ENCODE measurements at places on chromosomes 12 and 14.

GRCh38 chr12:68602720-68603119, 8.0 kb upstream of the RAP1B start:
- no peak for DNase-seq

GRCh38 chr14:93042968-93043940, 72.5 kb downstream of the ITPK1 start:
- peak; percentile 63 for DNase-seq

GRCh38 chr14:52901357-52901980, 49.4 kb downstream of the FERMT2 start:
- DNase-seq = no peak

GRCh38 chr14:100530270-100531072, 56.7 kb downstream of the BEGAIN start:
- DNase-seq = no peak

GRCh38 chr12:61860451-61860850, 399.8 kb upstream of the USP15 start:
- DNase-seq = no peak

DNA sequence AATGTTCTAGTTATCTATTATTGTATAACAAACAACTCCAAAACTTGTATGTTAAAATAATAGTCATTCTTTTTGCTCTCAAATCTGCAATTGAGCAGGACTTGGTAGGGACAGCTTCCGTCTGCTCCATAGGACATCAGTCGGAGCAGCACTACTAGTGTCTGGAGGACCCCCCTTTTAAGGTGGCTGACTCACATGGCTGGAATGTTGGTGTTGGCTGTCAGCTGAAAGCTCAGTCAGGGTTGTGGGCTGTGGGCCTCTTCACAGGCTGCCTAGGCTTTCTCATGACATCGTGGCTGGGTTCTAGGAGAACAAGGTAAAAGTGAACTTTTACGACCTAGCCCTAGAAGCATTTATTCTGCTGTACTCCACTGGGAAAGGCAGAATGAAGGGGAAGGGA, 160.6 kb downstream of the ANO4 start:
- peak; percentile 79 for DNase-seq

DNA sequence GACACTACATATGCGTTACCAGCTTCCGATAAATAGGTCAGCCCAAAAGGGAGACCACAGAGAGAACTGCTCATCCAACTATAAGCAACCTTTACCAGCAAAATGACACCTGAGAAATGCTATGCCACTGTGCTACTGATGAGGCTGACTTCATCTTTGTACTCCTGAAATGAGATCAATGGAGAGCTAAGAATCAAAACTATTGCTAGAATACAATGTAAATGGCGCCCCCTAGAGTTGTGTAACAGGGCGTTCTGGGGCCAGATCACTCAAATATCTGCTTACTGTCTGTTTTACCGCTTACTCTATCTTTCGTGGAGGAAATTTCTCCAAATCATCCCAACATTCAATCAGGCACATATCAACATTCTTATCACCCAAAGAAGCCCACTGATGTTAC, 4.6 kb downstream of the ZNF384 start:
- DNase-seq = peak; percentile 16

DNA sequence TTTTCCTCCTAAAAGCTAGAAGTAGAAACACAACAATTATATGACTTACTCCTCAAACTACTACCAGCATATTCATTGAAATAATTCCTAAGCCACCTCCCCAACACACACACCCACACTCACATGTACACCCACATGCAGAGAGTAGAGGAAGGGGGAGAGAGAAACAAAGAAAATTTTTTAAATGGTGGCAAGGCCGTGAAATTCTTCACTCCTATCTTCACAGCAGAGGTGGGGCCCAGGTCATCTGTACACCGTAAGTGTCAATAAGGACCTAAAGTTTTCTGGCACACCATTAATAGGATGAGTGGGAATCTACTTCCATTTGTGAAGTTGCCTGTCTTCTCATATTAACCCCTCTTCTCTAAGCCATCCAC, 73.9 kb upstream of the EGLN3 start:
- DNase-seq = no peak

GRCh38 chr14:50666772-50667683, 1.1 kb downstream of the SAV1 start:
- peak; percentile 73 for DNase-seq

- no peak for DNase-seq
Measured at GRCh38 chr12:101966496-101966895, 89.1 kb downstream of the DRAM1 start.

- no peak for DNase-seq
Measured at GRCh38 chr12:32821293-32821692, 65.6 kb upstream of the YARS2 start.

- peak; percentile 66 for DNase-seq
Measured at GRCh38 chr14:51859131-51859530, 1.3 kb upstream of the GNG2 start.

DNA sequence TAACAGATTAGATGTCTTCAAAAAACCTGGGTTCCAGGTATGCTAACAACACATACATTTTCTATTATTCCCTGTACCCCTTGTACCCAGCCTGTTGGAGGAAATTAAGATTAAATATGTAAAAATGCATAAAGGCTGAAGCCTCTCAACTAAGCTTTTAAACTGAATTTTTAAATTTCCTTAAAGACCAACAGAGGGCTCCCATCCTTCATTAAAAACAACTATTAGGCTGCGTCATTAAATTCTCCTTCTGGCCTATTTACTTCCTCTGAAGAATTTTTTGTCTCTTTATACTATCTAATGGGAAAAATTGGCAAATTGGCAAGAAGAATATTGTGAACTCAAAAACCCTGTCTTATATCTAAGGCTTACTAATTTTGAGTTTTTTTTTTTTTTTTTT, 21.8 kb downstream of the SENP1 start:
- DNase-seq = peak; percentile 13

DNA sequence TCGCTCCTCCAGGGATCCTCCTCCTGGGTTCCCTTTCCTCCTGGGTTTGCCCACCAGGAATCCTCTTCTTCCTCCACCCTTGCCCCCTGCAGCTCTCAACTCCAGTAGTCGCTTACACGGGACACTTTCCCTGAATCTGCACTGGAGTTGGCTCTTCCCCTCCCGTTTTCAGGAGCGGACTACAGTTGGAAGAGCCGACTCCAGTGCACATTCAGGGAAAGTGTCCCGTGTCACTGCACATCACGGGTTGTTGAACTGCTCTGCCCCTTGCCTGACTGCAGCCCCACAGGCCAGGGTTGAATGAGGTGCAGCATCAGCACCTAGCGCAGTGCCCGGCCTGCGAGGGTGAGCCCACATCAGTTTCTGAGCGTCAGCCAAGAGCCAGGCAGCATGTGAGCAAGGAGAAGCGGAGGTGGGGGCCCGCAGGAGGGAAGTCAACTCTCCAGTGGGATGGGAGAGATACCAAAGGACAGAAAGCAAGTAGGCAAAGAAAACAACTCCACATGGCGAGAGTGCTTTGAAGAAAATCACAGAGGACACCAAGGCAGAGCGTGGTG, 13.1 kb downstream of the RAPGEF3 start:
- DNase-seq = no peak

GRCh38 chr12:110247340-110248095, 33.5 kb upstream of the ATP2A2 start:
- no peak for DNase-seq

DNA sequence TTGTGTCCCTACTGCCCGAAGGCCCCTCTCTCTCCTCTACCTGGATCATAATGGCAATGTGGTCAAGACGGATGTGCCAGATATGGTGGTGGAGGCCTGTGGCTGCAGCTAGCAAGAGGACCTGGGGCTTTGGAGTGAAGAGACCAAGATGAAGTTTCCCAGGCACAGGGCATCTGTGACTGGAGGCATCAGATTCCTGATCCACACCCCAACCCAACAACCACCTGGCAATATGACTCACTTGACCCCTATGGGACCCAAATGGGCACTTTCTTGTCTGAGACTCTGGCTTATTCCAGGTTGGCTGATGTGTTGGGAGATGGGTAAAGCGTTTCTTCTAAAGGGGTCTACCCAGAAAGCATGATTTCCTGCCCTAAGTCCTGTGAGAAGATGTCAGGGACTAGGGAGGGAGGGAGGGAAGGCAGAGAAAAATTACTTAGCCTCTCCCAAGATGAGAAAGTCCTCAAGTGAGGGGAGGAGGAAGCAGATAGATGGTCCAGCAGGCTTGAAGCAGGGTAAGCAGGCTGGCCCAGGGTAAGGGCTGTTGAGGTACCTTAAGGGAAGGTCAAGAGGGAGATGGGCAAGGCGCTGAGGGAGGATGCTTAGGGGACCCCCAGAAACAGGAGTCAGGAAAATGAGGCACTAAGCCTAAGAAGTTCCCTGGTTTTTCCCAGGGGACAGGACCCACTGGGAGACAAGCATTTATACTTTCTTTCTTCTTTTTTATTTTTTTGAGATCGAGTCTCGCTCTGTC, 1.8 kb downstream of the INHBE start:
- no peak for DNase-seq

- DNase-seq = no peak
Measured at GRCh38 chr14:42378880-42379279, 772.2 kb downstream of the LRFN5 start.

- no peak for DNase-seq
Measured at GRCh38 chr14:52883658-52884057, 67.2 kb downstream of the FERMT2 start.

- DNase-seq = no peak
Measured at GRCh38 chr12:120820884-120821510, 83.2 kb downstream of the SPPL3 start.

- DNase-seq = peak; percentile 96
Measured at GRCh38 chr14:89813617-89814031, 140.9 kb downstream of the EFCAB11 start.

GRCh38 chr12:12379831-12380730, 23.2 kb downstream of the BORCS5 start:
- no peak for DNase-seq

DNA sequence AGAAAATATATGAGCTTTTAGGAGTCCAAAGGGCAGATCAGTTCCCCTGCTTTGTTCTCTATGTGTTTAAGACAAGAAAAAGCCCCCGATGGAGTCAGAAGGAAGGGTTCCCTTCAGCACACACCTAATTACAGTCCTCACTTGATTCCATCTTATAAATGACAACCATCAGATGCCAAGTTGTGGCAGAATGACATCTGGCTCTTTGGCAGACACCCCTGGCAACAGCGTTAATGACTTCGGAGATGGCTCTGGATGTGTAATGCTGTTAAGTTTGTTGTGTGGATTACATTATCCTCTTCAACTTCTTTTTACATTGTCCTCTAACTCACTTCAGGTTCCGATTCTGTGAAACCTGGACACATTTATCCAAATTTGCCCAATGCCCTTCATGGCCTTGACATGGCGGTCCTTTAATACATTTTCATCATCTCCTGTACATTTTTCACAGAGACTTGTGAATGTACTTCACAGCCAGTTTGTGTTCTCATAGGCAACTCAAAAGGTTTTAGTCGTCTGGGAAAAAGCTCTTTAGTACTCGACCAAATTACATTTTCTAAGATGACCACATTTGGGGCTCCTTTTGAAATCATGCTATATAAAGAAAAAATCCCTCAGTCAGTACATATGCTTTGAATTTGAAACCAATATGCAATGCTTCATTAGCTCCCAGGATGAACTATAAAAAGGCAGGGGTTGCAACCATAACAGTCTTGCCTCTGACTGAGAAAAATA, 667.8 kb downstream of the NOVA1 start:
- DNase-seq = no peak

- DNase-seq = no peak
Measured at GRCh38 chr14:72594099-72594901, 299.6 kb downstream of the DPF3 start.

DNA sequence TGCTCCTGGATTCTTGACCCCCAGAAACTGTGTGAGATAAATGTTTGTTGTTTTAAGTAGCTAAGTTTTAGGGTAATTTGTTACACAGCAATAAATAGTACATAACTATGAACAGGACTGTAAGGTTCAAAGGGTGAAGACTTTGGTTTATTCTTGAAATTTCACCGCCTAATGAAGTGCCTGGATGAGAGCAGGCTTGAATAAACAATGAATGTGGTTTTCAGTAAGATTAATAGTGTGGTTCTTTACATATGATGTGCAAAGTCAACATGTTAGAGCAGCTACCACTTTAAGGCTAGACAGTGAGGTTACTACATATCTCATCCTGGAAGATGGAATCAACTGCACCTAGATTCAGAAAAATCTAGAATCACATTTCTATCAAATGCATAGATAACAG, 145.2 kb upstream of the BTG1 start:
- peak; percentile 64 for DNase-seq

DNA sequence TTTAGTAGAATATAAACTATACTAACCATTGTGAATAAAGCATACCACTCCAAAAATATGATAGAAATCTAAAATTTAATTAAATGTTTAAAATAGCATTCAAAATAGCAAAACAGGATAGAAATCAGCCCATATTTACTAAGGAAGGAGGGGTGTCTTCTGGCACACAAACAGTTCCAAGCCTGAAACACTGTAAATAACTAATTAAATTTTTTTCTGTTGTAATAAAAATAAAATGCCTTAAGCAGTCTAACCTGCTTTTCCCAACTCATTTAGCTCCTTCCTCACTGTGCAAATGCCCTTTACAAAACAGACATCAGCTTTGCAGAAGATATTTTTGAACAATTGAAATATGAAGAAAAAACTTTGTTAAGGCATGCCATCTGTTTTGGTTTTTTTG, 707.1 kb upstream of the USP15 start:
- no peak for DNase-seq

DNA sequence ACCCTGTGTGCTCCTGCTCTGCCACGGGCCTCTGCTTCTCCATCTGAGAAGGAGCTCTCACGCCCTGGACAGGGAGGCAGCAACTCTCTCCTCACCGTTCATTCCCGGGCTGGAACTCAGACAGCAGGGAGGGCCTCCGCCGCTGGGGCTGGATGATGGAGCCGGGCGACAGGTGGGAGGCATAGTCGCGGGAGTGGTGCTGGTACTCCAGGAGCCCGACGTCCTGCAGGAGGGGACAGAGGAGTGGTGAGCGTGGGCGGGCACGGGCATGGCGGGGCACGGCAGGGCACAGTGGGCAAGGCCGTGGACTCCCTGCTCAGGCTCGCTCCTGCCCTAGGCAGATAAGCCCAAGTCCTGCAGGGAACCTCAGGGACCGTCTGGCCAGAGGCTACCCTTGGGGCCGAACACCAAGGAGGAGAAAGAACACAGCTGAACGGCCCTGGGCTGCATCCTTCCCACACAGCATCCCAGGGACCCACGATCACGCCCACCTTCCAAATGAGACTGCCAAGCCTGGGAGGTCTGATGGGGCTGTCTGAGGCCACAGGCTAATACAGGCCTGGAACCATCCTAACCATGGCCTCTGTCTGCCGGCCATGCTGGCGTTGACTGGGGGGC, 81.0 kb downstream of the NCOR2 start:
- no peak for DNase-seq

DNA sequence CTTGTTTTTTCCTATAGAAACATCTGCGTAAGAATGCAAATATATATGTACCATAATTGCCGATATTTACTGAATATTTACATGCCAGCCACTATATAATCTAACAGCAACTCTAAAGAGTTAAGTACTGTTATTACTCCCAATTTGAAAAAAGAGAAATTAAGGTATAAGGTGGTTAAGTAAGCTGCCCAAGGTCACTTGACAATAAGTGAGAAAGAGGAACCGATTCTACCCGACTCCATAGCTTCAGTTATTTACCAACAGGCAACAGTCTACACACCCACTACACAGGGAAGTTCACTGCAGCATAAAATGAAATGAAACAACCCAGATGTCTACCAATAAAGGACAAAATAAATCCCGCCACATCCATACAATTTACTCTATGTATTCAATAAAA, 1.1 kb downstream of the MIS18BP1 start:
- DNase-seq = peak; percentile 2

Measured in IMR-90 (cell line).